ENCODE measurements at places on chromosomes 7 and 10.
A peak's percentile ranks its signal among the peaks of the same experiment; 100 is the strongest.

- no peak overlapping the region for H3K27ac ChIP-seq
- no peaks in the 10 kb centered on the region for H3K36me3 ChIP-seq
- H3K4me1 ChIP-seq: peaks cover 32% of the 10 kb centered on the region
- no peaks in the 10 kb centered on the region for H3K27me3 ChIP-seq
- no peak overlapping the region for H3K4me3 ChIP-seq
- DNase-seq: no peak
These were observed 143.0 kb upstream of the BMPER start for GRCh38 chr7:33762151-33762910.

DNA sequence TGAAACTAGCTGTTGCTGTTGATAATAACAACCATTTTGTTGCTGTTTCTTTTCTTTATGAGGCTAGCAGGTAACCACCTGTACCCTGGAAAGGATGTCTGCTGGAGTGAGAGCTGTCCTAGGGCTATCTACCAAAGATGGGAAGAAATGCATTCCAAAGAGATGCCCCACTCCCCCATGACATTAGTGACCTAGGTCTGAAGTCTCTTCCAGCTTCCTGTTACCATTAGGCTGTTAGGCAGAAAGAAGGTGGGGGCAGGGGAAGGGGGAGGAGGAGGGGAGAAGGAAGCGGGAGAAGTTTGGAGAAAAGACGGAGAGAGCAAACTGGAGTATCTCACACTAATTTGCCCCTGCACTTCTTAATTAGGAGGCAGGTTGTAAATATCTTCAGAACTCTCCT is 118.5 kb downstream of the ABLIM1 start:
- no peak for DNase-seq
- H3K4me1 ChIP-seq: no peaks in the 10 kb centered on the region
- no peak overlapping the region for H3K27ac ChIP-seq

GRCh38 chr10:132690401-132690800 is 95.5 kb downstream of the NKX6-2 start:
- no peak overlapping the region for H3K27ac ChIP-seq
- no peak for DNase-seq
- 0 out of 2 replicates have a peak, but pooled peaks cover 3% of the 10 kb centered on the region for H3K36me3 ChIP-seq
- no peaks in the 10 kb centered on the region for H3K4me1 ChIP-seq
- H3K4me3 ChIP-seq: no peak overlapping the region

DNA sequence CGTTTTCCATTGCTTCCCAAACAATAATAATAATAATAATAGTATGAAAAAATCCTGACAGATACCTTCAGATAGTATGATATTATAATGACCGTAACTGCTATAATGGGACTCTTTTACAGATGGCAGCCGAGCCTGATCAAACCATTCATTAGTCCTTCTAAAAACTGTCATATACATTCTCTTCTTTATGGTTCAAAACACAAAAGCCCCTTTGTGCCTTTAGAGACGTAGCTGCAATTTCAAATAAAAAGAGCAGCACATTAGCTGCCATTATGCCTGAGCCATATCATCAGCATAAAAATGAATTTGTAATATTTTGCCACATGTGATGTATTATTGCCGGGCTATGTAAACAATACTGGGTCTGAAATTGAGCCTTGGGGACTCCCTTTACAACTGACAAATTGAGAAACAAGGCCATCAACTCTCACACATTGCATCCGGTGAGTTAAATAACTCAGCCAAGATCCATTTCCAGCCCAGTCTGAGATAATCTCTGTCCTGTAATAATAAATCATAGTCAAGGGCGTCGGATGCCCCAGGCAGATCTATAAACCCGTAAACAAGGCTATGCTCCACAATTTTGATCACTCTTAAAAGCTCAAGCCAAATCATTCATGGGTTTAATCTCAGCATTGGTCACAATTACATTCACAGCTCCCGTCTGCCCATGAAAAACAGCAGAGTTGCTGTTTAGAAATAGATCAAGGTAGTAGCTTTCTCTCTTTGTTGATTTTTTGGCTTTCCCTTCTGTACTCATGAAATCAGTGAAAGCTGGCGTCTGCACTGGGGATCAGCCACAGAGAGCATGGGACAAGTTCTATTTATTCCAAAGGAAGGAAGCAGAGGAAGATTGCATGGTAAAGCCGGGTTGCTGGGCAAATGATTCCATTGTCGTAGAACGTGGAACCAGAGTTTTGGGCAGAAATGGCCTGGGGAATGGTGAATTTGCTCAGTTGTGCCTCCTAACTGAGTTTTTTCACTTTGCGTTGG is 150.1 kb upstream of the BMPER start:
- H3K4me3 ChIP-seq: no peak overlapping the region
- peaks cover 33% of the 10 kb centered on the region for H3K4me1 ChIP-seq
- H3K27ac ChIP-seq: no peak overlapping the region
- no peaks in the 10 kb centered on the region for H3K27me3 ChIP-seq
- H3K36me3 ChIP-seq: no peaks in the 10 kb centered on the region

GRCh38 chr7:155896531-155897263 is 84.4 kb upstream of the SHH start:
- DNase-seq: no peak
- no peaks in the 10 kb centered on the region for H3K36me3 ChIP-seq
- H3K27me3 ChIP-seq: no peaks in the 10 kb centered on the region
- no peak overlapping the region for H3K27ac ChIP-seq

DNA sequence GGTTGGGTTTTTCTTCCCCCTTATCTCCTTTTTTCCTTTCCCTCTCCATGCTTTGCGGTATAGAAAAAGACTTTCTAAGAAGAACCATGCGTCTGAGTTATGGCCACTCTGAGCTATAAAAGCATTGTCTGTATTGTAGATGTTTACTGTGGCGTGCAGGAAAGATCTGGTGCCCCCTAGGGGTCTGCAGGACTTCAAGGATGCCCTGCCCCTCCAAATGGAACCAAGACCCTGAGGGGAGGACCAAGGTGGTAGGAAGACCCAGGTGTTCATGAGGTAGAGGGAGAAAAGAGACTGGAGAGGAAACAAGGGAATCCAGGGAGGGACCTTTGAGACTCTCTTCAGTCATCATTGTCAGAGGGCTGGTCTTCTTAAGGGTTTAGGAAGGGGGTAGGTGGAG is 68.8 kb downstream of the CYP26A1 start:
- H3K4me3 ChIP-seq: no peak overlapping the region
- peaks cover 15% of the 10 kb centered on the region for H3K27me3 ChIP-seq
- H3K4me1 ChIP-seq: peaks cover 13% of the 10 kb centered on the region
- H3K36me3 ChIP-seq: no peaks in the 10 kb centered on the region
- DNase-seq: no peak

- 0 out of 2 replicates have a peak overlapping the region, but pooled peaks have one; percentile 10 for H3K27ac ChIP-seq
- H3K36me3 ChIP-seq: no peaks in the 10 kb centered on the region
- peak; percentile 32 for DNase-seq
- H3K27me3 ChIP-seq: no peaks in the 10 kb centered on the region
- no peak overlapping the region for H3K4me3 ChIP-seq
These were observed 21.9 kb downstream of the ATXN7L1 start for GRCh38 chr7:105854498-105854897.

GRCh38 chr7:11491811-11492210 is 340.2 kb downstream of the THSD7A start:
- H3K27ac ChIP-seq: no peak overlapping the region
- H3K27me3 ChIP-seq: 0 out of 2 replicates have a peak, but pooled peaks cover 3% of the 10 kb centered on the region
- no peak overlapping the region for H3K4me3 ChIP-seq
- DNase-seq: no peak

GRCh38 chr10:29643771-29644501 is 9.2 kb upstream of the SVIL start:
- no peaks in the 10 kb centered on the region for H3K36me3 ChIP-seq
- H3K4me1 ChIP-seq: peaks cover 48% of the 10 kb centered on the region
- no peak for DNase-seq
- H3K4me3 ChIP-seq: no peak overlapping the region
- no peaks in the 10 kb centered on the region for H3K27me3 ChIP-seq
